Lung microvascular endothelial cell (primary cell): ENCODE measurements at places on chromosomes 3 and 15. TPM values are rescaled to one million over a fixed set of nuclear protein-coding genes. Genes with fewer than 3 reads are reported as not detected.

The SERPINI2 gene
- not detected in 2 replicates for total RNA-seq

- no peak for DNase-seq
These were observed 69.5 kb downstream of the KCNAB1 start for GRCh38 chr3:156189927-156190326.

GRCh38 chr3:175312791-175313190 is 453.7 kb downstream of the NAALADL2 start:
- DNase-seq = no peak

GRCh38 chr3:127015282-127016042 is 32.5 kb downstream of the PLXNA1 start:
- DNase-seq = no peak

The ZMYND10 gene
- total RNA-seq = 0.20 and 0.22 TPM in 2 replicates

GRCh38 chr15:99143655-99144610 is 39.1 kb downstream of the SYNM start:
- no peak for DNase-seq

The PRR20G gene
- total RNA-seq = not detected in 2 replicates

- no peak for DNase-seq
These were observed 203.6 kb upstream of the PDZRN3 start for GRCh38 chr3:73828348-73828747.

DNA sequence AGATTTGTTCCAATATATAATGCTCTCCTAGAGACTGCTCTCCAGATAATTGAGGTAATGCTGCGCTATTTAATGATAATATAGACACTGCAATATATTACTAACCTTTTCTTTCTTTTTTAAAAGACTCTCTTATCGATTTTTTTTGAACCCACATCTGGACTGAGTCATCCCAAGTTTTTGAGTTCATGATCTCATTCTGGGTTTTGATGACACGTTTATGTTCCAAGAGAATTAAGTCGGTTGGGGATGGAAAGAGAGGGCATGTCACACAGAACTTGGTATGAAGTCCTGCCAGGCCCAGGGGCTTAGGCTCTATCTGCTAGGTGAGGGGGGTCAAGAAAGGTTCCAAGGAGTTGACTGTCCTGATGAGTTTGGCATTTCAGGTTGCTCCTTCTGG is 431.1 kb downstream of the MFSD1 start:
- DNase-seq = no peak

DNA sequence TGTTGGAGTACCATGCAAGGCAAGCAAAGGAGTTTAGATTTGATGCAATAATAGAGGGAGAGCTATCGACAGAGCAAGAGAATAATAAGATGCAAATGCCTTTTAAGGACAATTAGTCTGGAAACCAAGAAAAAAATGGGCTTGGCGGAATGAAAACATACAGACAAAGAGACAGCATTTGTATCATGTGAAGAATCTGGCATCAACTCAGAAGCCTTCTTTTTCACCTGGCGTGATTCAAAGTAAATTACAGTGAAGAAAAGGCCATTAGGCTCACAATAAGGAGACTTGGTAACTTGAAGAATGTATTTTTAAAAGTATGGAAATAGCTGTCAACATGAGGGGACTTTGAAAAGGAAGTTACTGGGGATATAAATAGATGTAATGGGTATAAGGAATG is 521.2 kb upstream of the GOLIM4 start:
- no peak for DNase-seq

- no peak for DNase-seq
These were observed 355.9 kb downstream of the RSL24D1 start for GRCh38 chr15:54840621-54841398.

DNA sequence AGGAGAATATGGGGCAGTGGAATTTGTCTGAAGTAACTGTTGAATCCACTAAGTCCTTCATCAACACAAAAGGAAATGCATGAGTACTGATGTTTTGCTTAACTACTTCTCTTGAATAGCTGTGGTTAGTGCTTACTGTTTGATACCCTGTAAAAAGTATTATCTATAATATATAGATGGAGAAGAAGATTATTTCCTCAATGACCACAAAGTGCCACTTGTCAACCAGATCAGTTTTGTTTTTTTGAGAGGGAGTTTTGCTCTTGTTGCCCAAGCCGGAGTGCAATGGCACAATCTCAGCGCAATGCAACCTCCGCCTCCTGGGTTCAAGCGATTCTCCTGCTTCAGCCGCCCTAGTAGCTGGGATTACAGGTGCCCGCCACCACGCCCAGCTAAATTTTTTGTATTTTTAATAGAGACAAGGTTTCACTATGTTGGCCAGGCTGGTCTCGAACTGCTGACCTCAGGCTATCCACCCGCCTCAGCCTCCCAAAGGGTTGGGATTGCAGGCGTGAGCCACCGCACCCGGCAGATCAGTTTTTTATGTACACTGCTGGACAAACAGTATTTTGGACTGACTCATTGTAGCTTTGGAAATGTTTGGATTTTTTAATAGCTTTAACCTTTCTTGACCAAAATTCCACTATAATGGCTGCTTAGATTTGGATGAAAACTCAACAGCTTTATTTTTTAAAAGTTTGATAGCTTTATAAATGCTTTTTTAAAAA is 1.5 kb upstream of the RPLP1 start:
- DNase-seq = no peak

GRCh38 chr3:8266730-8267131 is 234.9 kb upstream of the LMCD1 start:
- DNase-seq = no peak

The WWTR1 gene
- 124 and 142 TPM in 2 replicates for total RNA-seq

DNA sequence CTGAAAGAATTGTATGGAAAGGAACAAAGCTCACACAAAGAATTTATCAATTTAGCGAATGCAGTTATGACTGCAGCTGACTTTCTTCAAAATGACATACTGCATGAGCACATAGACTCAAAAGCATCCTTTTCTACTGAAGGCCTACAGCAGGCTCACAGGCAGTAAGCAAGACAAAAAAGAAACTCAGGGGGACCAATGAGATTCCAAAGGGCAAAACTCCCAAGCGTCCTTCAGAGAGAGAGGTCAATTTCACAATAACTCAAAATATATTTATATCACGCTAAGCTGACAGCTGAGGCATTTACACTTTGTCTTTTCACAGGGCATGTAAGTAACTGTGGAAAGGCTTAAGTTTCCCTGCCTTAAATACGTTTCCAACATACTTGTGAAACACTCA is 427.9 kb upstream of the RASGRP1 start:
- no peak for DNase-seq

DNA sequence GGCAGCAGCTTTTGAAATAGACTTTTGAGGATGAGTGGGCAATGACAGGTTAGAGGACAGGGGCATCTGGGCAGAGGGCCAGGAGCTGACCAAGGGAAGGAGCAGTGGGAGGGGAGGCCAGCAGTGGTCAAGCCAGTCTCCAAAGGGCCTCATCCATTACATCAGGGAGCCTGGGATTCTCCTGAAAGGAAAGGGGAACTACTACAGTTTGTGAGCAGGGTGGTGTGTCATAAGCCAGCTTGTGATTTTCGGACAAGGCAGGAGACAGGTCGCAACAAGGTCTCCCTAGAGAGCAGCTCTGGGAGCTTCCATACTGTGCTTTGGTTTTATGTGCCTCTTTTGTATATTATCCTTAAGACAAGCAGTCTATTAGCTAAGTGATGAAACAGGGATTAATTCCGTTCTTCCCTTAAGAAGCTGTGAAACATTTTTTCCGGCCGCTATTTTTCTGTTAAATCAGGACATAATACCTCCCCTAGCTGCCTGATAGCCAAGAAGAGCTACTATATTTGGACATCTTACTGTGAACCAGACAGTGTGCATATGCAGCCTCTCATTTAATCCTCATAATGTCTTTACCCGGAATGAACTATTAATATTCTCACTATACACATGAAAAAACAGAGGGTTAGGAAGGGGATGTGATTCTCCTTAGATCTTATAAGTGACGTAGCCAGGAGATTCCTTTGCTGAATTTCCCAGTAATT is 46.4 kb downstream of the C2CD4B start:
- DNase-seq = peak; percentile 65

The BCL2A1 gene
- total RNA-seq = 0.44 TPM in 1 of 2 replicates, not detected in the other

The BCHE gene
- 11.6 and 36.5 TPM in 2 replicates for total RNA-seq

GRCh38 chr3:141328286-141329166 is 39.8 kb upstream of the ZBTB38 start:
- no peak for DNase-seq

- no peak for DNase-seq
These were observed 153.5 kb downstream of the RPLP1 start for GRCh38 chr15:69606144-69606543.

The PP2D1 gene
- not detected in 2 replicates for total RNA-seq

DNA sequence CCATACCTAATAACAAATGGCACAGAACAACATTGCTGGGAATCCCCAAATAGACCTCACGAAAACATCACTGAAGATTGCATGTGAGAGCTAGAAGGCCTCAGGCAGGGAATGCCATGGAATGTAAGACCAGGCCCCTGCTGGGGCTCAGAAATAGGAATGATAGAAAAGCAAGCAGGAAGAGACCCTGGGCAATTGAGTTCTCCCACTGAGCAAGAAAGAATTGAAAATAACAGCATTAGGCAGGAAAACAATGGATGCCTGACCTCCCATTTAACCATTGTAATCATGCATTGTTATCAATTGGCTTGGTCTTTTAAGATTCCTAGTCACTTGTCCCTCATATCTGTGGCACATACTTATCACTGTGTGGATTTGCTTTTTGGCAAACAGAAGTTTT is 581.6 kb downstream of the FHIT start:
- no peak for DNase-seq

DNA sequence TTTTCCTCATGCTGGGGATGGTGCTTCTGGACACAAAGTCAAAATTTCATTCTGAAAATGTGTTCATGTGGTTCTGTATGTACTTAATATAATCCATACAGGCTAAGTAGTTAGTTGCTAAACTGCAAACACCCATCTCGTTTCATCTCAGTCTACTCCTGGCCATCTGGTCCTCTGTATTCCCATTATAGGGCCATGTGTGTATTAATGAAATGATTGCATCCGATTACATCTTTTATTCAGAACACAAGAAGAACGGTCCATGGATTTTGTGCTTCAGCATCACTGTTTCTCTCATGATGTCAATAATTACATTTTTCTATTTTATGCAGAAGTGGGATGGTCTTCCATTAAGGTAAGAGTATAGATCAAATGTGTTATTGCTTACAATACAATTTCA is 6.1 kb upstream of the GJD2 start:
- DNase-seq = no peak

GRCh38 chr3:41503998-41504623 is 304.8 kb downstream of the CTNNB1 start:
- no peak for DNase-seq

- peak; percentile 50 for DNase-seq
These were observed 23.0 kb downstream of the CPN2 start for GRCh38 chr3:194328053-194328657.

GRCh38 chr3:194031867-194032635 is 103.9 kb upstream of the HES1 start:
- no peak for DNase-seq

DNA sequence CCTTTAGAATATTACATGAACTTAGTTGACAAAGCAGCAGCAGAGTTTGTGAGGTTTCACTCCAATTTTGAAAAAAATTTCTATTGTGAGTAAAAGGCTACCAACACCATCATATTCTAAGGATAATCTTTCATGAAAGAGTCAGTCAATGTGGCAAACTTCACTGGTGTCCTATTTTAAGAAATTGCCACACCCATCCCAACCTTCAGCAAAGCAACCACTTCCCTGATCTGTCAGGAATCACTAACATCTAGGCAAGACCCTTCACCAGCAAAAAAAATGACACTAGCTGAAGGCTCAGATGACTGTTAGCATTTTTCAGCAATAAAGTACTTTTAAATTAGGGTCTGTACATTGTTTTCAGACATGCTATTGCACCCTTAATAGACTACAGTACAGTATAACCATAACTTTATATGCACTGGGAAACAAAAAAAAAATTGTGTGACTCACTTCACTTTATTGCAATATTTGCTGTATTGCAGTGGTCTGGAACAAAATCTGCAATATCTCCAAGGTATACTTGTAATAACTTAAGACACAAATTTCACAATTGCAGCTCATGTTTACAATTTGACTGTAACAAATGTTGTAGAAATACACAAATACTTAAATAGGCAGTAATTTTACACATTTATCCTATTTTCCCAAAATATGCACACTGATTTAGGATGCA is 38.9 kb upstream of the ALCAM start:
- DNase-seq = no peak

GRCh38 chr3:56456117-56456516 is 12.2 kb downstream of the ERC2 start:
- no peak for DNase-seq

DNA sequence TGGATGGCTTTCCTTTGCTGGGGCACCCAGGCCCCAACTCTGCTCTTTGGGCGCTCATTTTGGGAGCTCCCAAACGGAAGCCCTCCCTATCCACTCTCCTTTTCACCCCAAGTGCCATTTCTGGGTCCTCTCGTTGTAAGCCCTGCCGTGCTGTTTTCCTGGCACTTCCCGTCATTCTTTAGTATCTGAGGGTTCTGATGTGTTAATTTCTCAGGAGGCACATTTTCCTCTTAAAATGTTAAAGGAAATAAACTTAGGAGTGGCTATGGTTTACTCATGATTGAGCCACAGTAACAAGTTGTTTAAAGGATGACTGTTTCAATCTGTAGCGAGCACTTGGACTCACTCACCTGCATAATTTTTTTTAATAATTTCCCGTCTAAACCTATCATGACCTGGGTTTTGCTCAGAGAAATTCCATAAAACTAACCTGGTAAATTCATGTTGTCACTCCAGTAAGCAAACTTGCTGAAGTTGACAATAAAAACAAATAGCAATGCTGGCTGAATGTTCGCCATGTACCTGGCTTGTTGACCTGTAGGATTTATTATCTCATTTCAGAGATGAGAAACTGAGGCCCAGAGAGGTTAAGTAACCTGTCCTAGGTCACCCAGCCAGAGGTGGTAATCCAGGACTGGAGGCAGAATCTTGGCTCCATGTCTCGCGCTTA is 10.6 kb downstream of the ALDH1A3 start:
- peak; percentile 9 for DNase-seq

The KNG1 gene
- not detected in 2 replicates for total RNA-seq

DNA sequence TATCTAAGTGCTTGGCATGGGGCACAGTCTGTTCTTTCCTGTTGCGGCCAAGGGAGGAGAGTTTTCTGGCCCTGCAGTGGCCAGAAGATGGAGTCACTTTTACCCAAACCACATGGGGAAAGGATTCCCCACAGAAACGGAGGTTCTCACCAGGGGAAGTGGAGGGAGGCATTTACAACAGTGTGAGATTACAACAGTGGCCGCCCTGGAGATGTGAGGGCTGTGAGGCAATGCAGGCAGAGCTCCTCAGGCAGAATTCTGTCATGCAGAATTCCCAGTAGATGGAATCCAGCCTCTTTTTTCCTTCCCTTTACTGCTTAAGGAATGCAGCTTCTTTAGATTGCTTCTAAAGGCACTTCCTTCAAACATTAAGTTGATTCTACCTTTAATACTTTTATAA is 83.1 kb downstream of the CACNA1D start:
- no peak for DNase-seq
